Activated naive CD8-positive, alpha-beta T cell treated with anti-CD3 and anti-CD28 coated beads for 36 hours (primary cell): ENCODE measurements at places on chromosomes 2 and 18.

DNA sequence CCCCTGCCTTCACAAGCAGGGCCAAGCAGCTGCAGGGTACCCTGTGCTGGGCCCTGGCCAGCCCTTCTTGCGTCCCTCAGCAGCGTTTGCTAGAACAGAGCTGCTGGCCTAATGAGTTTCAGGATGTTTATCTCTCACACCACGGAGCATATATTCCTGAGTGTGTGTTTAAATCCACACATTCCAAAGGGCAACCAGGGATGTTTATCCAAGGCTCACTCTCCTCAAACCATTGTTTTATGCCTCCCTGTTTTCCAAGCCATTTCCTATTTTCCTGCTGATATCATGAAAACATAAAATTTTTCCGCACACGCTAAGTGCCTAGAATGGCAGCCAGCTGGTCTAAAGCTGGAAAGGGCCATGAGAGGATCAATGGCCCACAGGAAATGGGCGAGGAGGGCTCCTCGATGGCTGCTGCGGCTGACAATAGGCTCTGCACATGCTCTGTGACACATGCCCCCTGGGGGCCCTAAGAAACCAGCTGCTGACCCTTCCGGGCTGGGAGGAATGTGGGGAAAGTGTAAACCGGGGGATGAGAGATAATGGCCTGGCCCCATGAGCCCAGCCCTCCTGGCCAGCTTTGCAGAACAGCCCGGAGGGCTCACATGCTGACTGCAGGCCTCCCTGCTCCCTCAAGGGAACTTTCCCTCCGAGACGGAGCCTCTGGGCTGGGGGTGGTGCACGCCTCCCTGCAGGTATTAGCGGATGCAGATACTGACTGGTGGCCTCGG is 194.0 kb downstream of the NDUFA10 start:
- DNase-seq = no peak

GRCh38 chr2:74902281-74902860 is 56.1 kb upstream of the POLE4 start:
- no peak for DNase-seq

- no peak for DNase-seq
Observed at GRCh38 chr2:128797937-128798336, 479.3 kb upstream of the HS6ST1 start.

GRCh38 chr2:32166115-32166574 is 481 bp downstream of the SLC30A6 start:
- DNase-seq = no peak

DNA sequence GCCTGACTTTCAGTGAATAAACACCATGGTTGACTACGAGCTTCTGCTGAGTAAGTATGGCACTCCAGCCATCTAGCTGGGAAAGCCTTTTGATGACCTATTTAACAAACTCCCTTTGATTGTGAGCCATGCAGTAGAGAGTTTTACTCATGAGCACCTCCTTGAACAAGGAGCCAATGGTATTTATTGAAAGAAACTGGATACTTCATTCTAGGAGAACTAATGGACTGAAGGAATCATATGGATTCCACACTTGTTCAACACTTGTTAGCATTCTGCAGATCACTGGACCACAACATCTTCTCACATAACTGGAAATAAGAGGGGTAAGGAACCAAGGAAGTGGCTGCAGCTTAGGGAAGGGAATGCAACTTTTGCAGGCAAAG is 320.9 kb upstream of the ETAA1 start:
- no peak for DNase-seq

DNA sequence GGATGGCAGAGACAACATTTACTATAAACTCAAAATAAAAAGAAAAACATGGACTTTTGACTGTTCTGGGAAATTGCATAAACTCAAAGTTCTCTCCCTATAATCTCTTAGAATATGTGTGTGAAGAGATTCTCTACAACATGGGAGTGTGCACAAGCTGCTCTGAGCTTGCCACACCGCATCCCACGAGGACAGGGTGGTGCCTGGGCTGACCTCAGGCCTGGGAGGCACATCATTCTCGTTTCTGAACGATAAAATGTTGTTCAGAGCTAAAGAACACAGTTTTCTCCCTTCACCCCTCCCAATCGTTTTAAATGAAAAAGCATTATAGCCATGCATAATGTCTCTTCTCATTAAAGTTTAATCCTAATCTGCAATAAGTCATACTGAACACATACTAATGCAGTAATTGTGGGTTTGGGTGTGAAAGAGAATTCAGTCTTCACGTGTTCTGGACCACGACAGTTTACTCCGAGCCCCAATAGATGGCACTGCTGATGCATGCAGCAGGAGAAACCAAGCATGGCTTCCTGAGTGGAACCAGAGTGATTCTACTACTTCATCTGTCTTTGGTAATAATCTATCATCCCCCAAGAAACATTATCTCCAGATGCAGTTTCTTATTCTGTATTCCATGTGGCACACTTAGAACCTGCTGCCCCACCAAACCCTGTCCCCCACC is 46.9 kb upstream of the LAMA1 start:
- DNase-seq = no peak

- no peak for DNase-seq
Observed at GRCh38 chr18:46856973-46857372, 60.3 kb downstream of the PIAS2 start.

DNA sequence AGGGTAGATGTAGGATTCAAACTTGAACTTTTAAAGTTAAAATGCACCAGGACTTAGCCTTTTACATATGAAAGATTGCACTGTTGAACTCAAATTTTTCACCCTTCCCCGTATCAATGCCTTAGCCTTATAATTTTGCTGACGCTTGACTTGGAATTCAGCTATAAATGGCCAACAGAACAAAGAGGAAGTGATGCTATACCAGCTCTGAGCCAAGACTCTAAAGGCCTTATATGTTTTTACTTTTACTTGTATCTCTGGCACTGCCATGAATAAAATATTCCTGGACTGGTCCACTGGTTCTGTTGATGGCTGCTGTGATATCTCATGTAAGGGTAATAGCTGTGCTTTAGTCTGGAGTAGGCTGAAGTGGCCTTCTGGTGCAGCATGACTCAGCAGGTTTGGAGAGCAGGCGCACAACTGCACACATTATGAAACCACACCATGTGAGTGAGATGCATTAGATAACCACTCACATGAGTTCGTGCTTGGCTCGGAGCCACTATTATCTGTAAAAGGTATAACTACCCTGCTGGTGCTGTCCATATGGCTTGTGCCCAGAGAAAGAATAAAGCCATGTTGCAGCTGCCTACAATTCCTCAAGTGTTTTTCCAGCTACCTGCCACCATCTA is 8.4 kb upstream of the IER3IP1 start:
- no peak for DNase-seq

- DNase-seq = no peak
Observed at GRCh38 chr2:118492335-118492734, 355.1 kb downstream of the EN1 start.

- no peak for DNase-seq
Observed at GRCh38 chr2:240213476-240214421, 73.3 kb upstream of the OTOS start.

DNA sequence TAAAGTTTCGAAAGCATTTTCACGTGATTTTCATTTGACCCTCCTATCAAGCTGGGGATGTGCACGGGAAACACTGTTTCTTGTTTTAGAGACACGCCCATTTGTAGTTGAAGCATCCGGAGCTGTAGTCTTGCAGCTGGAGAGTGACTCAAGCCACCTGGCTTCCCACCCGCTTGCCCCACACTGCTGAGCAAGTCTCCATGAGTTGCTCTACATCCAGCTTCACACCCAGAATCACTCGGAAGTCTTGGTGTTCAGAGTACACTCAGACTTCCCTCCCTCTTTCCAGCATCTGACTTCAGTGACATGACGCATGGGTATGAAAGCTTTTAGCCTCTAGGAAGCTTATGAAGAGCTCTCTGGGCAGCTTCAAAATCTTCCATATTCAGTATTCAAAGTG is 262.4 kb downstream of the NBAS start:
- DNase-seq = no peak

DNA sequence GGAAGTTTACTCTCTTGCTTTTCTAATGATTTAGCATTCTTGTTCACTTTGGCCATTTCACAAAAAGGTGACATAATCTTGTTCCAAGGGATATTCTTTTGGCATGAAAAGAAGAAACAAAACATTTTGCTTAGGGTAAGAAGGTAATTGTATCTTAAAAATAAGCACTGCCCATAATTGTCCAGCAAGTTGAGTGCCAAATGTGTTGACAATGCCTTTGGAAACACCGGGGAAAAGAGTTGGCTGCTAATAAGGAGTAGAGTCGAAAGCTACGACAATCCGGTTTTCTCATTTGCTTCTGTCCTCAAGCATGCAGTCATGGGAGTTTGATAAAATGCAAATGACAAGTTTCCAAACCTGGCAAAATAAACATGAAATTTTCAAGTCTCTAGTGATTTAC is 27.3 kb downstream of the ITGAV start:
- DNase-seq = no peak

GRCh38 chr18:79488311-79489050 is 92.8 kb downstream of the NFATC1 start:
- DNase-seq = no peak

- no peak for DNase-seq
Observed at GRCh38 chr2:241359481-241360045, 3.5 kb downstream of the FARP2 start.

- no peak for DNase-seq
Observed at GRCh38 chr2:46964835-46965560, 49.4 kb upstream of the MCFD2 start.

DNA sequence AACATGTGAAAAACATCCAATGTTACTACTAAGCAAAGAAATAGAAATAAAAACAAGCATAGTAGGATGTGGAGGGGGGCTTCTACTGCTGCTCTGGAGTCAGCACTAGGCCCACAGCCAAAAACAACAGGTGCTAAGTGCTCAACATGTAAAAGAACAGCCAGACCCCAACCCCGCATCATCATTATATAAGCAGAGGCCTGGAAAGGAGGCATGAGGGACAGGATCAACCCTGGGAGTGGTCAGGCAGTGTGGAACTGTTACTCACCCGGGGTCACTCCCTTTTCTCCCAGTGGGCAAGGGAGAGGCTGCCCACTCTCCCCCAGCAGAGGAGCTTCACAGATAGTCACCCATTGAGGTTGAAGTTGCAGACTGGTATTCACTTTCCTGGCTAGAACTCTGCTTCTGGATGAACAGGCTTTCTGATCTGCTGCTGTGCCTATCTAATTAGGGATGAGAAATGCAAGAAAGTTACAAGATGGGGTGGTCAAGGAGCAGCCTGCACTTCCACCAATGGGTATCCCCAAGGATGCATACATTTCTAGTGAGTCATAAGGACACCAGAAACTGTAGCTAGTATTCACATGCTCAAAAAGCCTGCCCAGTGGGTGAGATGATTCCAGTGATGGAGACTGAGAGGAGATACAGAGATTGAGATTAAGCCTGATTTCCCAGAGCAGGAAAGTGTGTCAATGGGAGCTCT is 480.1 kb upstream of the TCF4 start:
- DNase-seq = no peak

- no peak for DNase-seq
Observed at GRCh38 chr2:231633241-231633976, 40.7 kb downstream of the TEX44 start.

GRCh38 chr2:28638102-28638501 is 113.5 kb upstream of the PPP1CB start:
- DNase-seq = no peak

DNA sequence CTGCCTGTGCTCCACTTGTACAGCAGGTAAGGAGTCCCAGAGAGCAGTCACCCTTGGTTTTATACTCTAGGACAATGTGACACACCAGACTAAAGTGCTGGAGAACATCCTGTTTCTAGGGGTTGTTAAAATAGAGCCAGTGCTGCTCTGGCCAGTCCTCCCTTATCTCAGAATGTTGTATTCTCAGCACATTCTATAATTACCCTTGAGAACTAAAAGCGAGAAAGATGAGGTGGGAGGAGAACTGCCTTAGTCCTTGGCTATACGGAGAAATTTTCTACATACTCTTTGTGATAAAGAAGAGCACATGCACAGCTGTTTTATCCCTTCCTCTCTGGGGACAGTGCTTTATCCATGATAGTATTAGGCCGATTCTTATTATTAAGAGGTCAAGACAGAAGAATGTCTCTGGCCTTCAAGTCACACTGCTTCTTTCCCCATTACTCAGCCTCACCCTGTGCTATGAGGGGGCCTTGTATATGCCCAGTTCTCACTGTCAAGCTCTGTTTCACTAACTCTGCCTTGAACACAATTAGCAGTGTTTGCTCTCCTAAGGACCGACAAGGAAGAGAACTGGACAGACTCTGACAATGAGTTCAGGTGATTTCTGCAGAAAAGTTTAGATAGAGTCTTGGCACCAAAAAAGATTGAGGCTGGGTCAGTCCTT is 385.8 kb downstream of the TRIB2 start:
- no peak for DNase-seq

DNA sequence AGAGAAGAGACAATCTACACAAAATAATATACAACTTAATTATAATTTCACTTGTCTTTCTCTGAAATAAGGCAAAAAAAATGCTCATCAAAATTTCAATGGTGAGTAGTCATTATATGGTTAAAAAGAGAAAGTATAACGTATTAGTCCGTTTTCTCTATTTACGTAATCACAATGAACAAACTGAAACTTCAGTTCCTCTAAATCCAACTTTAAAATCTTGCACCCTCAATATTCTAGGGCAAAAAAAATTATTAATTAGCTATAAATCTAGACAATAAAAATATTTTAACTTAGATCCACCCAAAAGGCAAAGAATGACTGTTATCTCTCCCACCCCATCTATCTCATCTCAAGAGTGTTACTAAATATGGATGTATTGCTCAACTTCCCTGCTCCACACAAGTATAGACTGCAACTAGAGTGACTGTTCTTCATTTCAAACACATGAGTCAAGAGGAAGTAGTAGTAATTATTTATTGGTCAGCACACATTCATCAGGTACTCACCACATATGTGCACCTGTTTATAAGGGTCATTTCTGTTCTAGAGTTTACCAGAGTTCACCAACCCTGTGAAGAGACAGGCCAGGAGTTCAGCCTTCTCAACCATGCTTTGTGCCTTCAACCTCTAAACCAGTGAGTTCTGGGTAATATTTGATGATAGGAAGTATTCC is 36.4 kb downstream of the STK39 start:
- no peak for DNase-seq

DNA sequence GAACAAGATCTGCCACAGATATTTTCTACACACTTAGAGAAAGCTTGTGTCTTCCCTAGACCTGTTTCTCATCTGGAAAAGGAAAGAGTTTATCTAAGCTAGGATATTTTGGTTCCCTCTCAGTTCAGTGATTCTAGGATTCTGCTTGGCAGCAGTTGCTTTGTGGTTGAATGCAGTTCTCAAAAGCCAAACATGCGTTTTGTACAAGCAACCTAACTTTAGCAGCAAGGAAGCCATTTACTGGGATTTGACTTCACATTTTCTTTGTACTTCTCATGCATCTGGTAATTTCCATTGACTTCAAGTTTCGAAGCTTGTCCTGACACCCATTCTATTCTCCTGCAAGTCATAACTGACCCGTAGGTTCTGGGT is 33.3 kb downstream of the VSNL1 start:
- no peak for DNase-seq

- DNase-seq = no peak
Observed at GRCh38 chr2:119744335-119744939, 15.3 kb upstream of the PTPN4 start.

GRCh38 chr2:177026253-177026652 is 186.3 kb upstream of the HNRNPA3 start:
- DNase-seq = no peak

- DNase-seq = no peak
Observed at GRCh38 chr2:17328161-17328560, 190.1 kb downstream of the RAD51AP2 start.
